ENCODE measurements at places on chromosomes 1 and 21.

- no peak for DNase-seq
These were observed 4.7 kb downstream of the C1orf210 start for GRCh38 chr1:43280692-43281091.

DNA sequence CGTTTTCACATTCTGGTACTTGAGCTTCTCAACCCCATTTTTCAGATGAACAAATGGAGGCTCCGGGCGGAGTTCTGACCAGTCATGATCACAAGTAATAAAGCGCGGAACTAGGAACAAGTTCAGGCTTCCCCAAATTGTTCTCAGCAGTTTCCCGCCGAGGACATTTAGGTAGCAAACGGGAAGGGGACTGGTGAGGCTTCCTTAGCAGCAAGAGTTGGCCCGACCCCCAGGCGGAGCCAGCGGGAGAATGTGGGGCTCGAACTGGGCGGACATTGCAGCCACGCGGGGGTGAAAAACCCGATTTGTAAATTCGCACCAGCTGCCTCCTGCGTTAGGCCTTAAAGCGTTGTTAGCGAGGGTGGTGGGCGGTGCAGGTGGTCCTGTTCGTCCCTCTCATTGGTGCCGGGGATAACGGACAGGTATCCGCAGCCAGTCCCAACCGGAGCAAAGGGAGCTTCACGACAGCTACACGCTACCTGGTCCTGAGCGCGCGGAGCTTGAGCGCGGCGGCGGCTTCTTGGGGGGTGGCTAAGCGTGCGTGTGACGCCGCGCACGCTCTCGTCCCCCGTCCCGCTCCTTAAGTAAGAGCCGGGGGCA is 15.3 kb downstream of the SEMA6C start:
- DNase-seq, result peak; percentile 23

DNA sequence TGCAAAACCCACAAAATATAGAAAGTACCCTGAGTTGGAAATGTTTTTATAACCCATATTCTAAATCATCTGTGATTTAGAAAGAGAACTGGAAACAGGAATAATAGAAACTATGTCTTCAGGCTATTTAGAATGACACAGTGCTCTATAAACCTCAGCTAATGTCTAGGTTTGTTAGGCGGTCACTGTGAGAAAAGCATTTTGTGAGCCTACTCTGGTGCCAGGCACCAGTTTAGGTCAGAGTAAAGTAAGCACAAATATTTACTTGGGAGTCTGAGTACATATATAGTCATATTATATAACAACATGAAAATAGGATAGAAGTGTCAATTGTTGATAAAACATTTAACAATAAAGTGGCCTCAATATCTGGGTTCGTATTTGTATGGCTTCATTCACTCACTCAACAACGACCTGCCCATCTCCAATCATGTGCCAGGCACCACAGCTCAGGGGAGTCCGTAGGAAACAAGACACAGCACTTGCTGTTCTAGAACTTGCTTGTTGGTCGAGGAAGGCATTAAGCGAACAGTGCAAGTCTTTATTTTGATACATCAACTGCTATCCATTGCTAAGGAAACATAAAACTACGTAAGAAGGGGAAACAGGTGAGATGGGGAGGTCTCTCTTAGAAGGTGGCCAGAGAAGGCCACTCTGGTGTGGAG is 37.2 kb downstream of the GNB1 start:
- no peak for DNase-seq

- peak; percentile 64 for DNase-seq
These were observed 19.9 kb upstream of the ERICH3 start for GRCh38 chr1:74693473-74693872.

GRCh38 chr21:35617491-35617890 is 442.8 kb downstream of the SETD4 start:
- DNase-seq, result no peak

GRCh38 chr1:199083680-199084079 is 444.8 kb downstream of the PTPRC start:
- DNase-seq, result peak; percentile 2

DNA sequence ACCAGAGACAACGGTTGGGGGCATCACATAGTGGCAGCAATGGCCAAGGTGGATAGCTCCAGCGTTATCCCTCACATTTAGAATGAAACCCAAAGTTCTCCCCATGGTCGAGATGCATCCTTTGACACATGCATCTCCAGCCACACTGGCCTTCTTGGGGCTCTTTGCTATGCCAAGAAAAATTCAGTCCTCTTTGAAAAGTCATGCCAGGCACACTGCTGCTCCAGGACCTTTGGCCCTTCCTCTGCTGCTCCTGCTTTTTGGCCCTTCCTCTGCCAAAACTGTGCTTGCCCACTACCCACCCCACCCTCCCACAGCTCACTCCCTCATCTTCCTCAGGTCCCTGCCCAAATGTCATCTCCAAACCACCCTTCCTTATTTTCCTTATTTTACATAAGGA is 106.4 kb downstream of the C1orf94 start:
- no peak for DNase-seq

All from AG09309 (cell line).